ENCODE measurements at places on chromosomes 7 and 10.

- no peak for DNase-seq
- peaks cover 47% of the 10 kb centered on the region for H3K27me3 ChIP-seq
- no peaks in the 10 kb centered on the region for H3K36me3 ChIP-seq
- no peak overlapping the region for H3K27ac ChIP-seq
Measured at GRCh38 chr7:115475761-115476385, 554.0 kb downstream of the MDFIC start.

DNA sequence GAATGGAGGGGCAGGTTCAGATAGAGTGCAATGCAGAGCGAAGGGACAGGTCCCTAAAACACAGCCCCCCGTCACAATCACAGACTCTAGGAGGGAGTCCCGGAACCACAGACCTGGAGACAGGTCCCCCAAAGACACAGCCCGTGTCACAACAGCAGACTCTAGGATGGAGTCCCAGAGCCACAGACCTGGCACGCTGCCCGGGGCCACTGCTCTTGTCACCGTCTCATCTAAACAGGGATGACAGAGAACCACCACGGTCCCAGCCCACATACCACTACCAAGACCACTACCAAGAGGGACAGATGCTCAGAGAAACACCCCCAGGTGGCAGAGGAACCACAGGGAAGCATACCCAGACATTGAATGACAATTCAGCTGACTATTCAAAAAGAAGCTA lies 183.9 kb downstream of the TCERG1L start:
- no peaks in the 10 kb centered on the region for H3K27me3 ChIP-seq
- H3K4me1 ChIP-seq, result peaks cover 4% of the 10 kb centered on the region
- DNase-seq, result no peak
- H3K27ac ChIP-seq, result no peak overlapping the region
- H3K36me3 ChIP-seq, result no peaks in the 10 kb centered on the region

GRCh38 chr7:91771921-91772815 lies 108.3 kb downstream of the MTERF1 start:
- no peaks in the 10 kb centered on the region for H3K36me3 ChIP-seq
- no peak overlapping the region for H3K4me3 ChIP-seq
- no peaks in the 10 kb centered on the region for H3K4me1 ChIP-seq
- H3K27ac ChIP-seq, result no peak overlapping the region
- no peak for DNase-seq
- no peaks in the 10 kb centered on the region for H3K27me3 ChIP-seq

- peaks cover 4% of the 10 kb centered on the region for H3K36me3 ChIP-seq
- peaks cover 43% of the 10 kb centered on the region for H3K4me1 ChIP-seq
- no peak for DNase-seq
- no peak overlapping the region for H3K4me3 ChIP-seq
- H3K27ac ChIP-seq, result no peak overlapping the region
Measured at GRCh38 chr7:43902542-43903054, 3.8 kb downstream of the URGCP start.

DNA sequence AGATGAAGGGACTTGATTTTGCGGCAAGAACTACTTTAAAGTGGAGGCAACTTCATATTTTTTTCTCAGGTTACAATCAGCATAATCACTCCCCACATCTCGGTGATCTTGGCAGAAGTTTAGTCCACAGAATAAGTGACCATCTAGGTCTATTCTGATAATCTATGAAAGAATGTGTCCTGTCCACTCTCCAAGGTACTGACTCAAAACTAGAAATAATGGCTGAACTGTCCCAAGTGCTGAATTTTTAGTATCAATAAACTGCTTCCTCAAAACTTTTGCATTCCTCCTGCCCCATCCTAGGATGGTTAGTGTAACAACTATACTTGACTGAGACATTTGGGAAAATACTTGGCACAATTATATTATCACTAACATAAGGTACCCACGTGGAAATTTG lies 10.9 kb upstream of the CHRM2 start:
- no peaks in the 10 kb centered on the region for H3K4me1 ChIP-seq
- no peaks in the 10 kb centered on the region for H3K27me3 ChIP-seq
- no peak for DNase-seq

DNA sequence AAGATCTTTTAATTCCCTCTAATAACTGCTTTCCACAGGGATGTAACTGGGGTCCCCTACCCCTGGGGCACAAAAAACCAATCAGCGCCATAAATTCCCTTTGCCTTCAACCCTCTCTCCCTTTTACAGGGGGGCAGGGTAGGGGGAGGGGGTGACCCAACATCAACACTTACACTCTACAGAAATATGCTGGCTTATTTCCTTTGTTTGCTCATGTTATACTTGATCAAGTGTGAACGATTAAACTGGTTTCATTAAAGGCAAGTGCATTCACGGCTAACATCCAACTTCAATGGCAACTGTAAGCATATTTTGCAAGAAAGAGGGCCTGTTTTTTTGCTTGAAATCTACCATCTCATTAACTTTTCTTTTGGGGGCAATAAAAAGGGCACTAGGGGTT lies 2.9 kb downstream of the CTBP2 start:
- no peaks in the 10 kb centered on the region for H3K36me3 ChIP-seq
- no peaks in the 10 kb centered on the region for H3K4me1 ChIP-seq
- H3K4me3 ChIP-seq, result no peak overlapping the region
- peaks cover 76% of the 10 kb centered on the region for H3K27me3 ChIP-seq
- H3K27ac ChIP-seq, result no peak overlapping the region
